Stimulated activated CD4-positive, alpha-beta T cell treated with anti-CD3 and anti-CD28 coated beads, Interleukin-4, amount 100 ng/mL, for 24 hours (primary cell): ENCODE measurements at places on chromosomes 5 and 9.

DNA sequence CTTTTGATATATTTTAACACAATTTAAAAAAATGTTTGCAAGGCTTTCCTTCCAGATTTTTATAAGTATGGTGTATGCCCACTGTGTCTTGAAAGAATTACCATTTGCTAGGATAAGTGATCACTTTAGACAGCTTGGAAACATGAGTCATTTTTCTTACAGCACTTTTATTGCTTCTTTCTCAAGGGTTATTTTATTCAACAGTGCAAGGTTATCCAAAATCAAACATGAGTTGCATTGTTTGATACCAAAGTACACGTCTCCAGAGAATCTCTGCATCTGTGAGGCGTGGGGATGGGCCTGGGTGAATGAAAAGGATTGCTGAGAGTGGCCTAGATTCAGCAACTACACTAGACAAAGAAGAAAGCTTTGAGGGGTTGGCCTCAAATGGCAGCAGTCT lies 329.6 kb downstream of the ADAMTS6 start:
- DNase-seq: no peak

GRCh38 chr9:134365791-134366222 lies 39.6 kb downstream of the RXRA start:
- DNase-seq: no peak

DNA sequence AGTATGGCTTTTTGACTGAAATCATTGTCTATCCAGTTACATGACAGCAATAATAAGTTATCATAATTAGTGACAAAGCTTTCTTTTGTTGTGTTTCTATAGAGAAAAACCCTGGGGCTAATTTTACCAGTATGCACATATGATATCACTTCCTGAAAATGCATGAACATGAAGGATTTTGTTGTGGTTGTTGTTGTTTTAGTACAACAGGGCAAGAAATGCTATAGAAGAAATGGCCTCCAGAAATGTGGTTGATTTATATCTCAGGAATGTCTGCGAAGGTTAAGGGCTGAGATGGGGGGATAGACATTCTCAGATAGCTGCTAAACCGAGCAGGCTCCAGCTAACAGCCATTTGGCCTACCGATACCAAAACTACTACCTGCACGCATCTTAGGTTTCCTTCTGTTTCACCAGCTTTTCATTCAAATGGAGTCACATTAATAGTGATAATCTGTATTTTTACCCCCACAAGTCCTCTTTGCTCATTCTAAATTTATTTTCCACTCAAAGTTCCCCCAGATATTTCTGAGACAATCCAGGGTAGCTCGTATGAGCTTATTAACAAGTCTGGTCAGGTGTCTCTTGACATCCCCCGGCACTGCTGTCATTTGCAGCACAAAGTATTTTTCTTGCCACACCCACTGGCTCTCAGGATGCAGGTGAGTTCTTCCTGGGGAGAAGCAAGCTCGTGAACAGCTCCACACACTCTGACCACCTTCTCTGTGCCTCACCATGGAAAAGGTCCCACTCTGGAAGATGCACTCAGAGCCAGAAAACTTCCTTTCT lies 232.4 kb upstream of the GAS1 start:
- DNase-seq: no peak

- no peak for DNase-seq
These were observed 124.0 kb upstream of the PJA2 start for GRCh38 chr5:109533751-109534272.

DNA sequence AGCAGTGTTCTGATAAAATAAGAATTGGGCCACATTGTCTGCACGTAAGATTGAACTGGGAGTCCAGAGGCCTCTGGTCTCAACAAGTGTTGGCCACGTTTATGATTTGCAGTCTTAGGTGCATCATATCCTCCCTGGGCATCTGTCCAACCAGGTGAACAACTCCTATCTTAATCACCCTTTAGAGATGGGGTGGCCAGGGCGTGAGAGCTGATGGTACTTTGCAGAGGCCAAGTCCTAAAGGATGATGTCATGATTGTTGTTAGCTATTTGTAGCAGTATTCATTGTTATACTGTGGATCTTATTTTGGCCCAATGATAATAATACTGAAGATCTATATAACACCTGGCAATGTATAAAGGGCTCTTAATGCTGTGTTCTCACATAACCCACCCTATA lies 73.2 kb upstream of the RARS1 start:
- no peak for DNase-seq

DNA sequence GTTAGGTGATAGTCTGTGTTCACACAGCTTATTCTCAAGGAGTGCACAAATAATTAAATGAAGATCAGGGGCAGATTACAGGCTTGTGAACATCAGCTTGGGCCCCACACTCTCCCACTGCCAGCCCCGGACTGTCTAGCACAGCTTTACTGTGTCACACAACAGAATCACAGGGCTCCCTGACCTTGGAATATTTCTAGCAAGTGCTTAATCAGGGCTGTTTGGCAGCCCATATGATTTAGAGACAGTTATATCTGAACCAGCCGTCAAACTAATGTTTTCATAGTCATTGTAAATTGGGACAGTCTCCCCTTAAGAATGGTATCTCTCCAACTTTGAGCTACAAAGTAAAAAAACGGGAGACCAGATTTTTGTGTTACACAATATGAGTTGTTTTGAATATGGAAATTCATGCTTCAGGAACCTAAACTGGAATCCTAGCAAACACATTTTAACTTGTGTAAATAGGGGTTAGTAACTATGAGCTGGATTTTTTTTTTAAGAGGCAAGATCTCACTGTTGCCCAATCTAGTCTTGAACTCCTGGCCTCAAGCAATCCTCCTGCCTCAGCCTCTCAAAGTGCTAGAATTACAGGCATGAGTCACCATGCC lies 517.6 kb downstream of the BNC2 start:
- no peak for DNase-seq

DNA sequence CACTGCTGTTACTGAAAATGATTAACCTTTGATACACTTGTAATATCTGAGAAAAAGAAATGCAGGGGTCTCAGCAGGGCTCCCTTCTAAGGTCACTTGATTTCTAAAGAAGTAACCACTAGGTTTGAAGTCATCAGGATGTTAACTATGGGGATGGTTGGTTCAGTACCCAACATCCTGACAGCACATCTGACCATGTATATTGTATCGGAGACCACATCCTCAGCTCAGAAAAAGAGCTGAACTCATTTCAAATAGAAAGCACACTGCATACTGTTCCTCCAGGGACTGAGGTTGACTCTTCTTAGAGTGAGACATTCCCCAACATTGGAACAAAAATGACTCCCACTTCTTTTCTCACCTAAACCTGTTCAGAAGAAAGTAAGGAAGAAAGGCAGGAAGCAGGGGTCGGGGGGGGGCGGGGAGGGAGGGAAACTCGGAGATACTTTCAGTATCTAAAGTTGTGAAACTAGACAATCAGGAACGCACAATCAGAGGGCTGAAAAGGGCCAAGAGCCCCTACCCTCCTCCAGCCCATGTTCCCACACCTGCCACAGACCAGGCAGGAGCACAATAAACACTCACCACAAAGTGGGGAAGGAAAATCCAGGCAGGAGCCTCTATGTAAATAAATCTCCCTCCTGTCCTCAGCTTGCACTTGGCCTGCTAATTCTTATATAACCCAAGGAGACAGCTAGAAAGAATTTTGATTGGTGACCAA lies 730 bp upstream of the GZMA start:
- DNase-seq: no peak

DNA sequence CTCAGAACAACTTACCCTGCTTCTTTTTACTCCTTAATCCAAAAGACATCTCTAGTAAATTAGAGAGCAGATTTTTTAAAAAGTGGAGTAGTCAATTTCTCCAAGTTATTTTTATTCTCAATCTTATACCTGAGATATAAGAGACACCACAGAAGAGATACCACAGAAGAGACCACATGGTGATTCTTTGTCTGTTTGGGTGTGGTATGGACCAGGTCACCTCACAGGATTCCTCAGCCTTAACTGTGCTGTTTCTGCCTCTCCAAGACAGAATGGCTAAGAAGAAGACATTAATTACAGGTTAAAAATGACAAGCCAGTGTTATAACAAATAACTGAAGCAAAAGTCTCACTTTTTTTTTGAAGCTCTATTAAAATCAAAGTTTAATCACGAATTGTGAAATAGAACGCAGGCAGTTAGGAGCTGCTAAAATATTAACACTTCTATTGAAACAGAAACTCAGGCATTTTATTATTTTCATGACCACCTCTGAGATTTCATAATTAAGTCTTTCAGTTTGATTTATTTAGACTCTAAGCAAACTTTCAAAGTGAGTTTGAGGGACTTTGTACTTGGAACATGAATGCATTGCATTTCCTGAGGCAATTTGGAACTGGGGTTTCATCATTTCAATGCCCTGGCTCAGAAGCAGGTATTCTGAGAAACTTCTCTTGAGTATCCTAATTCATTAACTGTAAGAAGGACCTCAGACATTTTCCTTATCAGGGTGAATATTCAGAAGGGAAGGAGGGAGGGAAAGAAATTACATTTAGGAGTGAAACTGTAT lies 280.7 kb downstream of the KCTD16 start:
- no peak for DNase-seq

- DNase-seq: no peak
These were observed 379.9 kb upstream of the ACO1 start for GRCh38 chr9:32004431-32005076.

DNA sequence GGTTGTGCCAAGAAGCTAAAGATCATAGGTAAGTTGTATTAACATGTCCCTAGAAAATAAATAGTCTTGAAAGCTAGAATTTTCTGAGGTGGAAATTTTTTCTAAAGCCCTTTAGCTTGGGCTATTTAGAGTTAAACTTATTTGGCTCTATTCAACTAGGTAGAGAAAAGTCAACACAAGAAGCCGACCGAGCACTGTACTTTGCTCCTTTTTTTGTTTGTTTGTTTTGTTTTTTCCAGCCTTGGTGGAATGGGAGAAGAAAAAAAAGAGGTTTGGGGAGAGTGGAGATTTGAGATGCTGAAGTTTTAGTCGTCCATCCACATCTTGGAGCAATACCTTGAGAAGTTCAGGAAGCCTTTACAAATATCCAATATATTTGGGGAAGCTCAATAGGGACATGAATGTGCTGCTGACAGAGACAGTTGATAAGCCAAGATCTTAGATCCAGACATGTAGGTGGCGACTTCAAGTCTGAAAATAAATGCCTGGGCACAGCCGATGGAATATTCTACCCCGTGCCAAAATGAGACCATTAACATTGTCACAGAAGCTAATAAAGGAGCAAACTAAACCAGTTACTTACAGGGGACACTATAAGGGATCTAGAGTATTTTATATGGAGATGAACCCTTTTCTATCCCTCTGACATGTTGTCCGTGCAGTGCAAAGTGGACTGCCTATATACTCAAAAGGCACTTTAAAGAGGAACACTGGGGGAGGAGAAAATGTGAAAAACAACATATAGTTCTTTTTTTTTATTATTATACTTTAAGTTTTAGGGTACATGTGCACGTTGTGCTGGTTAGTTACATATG lies 466.1 kb downstream of the PTPRD start:
- no peak for DNase-seq

- no peak for DNase-seq
These were observed 302.6 kb upstream of the TAS2R1 start for GRCh38 chr5:9932770-9933169.

DNA sequence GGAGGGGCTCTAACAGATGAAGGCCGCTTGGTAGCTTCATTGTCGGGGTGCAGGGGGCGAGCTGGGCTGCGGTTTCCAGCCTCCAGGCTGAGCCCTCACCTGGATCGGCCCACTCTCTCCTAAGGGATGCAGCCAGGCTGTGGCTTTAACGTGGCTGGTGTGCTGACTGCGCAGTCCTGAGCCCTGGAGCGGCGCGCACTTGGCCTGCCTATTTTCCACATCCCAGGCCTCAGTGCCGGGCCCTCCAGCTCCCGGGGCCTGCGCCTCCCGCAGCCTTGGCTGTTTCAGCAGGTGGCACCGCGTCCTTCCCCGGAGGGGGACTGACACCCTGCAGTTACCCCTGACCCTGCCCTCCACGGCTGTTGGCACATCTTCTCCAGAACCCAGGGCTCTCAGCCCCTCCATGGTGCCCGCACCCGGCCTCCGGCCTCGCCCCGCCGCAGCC lies 1.4 kb downstream of the RNU6ATAC start:
- no peak for DNase-seq

DNA sequence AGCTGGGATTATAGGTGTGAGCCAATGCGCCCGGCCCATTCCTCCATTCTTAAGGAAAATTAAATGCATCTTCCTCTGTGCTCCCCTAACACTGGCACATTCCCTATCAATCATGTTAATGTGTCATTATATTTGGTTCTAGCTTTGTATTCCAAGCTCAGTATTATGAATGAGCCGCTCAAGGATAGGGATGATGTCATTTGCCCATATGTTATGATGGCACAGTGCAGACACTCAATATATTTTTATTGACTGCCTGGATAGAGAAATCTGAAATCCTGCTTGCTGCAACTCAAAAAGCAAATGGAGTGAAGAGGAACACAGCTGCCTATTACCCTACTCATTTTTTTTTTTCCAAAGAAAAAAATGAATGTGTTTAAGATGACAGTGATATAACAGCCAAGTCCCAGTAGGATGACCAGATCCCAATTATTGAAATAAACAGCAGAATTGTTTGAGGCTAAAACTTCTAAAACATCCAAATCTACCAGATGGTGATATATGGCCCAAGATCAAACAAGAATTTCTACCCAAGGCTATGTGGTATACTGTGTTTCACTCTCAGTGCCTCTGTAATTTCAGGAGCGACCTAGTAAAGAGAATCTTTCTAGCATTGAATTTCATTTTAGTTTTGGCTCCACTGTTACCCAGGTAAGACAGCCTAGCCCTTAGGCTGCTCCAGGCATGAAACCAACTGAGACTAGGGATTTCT lies 16.3 kb downstream of the SUSD1 start:
- DNase-seq: no peak

DNA sequence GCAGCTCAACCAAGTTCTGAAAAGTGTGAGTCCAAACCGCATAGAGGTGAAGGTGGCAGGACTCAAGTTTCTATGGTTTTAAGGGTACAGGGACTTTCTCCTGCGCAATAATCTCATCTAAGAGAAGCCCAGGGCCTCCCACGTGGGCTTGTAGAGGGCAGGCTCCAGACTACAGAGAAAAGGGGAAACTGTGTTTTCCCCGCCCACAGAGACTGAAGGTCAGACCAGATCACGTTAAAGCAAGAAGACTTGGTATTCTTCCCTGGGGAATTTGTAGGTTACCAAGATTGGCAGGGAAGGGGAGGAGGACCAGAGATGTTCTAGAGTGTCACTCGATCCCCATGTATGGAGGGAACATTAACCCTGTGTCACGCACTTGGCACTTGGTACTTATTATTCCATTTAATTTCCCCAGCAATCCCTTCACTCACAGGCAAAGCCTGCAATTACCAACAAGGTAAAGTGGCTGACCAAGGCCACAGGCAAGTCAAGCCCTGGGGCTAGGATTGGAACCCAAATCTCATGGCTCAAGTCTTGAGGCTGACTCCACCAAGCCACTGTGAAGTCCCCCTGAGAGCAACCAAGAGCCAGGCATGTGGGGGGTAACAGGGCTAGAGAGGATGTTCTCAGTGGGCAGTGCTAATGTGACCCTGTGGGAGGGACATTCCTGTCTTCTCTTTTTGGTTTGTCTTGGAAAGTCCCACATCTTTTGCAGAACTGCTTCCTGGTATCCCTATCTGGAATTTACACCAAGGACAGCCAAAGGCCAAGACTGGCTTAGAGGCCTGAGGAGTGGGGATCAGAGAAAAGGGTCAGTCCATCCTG lies 18.3 kb upstream of the NEK6 start:
- no peak for DNase-seq
